ENCODE measurements at places on chromosomes 1 and 21.

DNA sequence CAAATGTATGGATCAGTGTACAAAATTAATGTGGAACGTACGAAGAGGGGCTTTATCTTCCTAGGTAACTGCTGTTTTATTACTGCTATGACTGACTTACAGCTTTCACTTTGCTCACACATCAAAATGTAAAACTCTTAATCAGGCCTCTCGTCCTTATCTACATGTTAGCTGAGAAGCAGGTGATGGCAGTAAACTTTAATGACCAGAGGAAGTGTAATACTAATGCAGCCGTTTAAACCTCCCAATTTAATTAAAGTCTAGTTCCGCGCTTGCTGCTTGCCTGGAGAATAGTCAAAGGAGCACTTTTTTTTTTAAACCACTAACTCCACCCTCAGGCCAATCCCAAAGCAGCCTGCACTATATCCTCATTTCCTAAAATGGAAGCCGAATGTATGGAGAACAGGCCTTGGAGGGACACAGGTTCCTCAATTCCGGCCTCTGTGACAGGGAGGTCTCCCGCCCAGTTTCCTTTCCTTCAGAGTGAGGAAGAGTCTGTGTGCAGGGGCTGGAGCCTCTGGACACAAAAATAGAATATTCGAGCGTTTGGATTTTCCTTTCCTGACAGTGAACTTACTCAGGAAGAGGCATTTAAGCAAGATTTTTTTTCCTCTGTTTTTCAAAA lies 36.7 kb upstream of the RASAL2 start:
- no peak for ATAC-seq

DNA sequence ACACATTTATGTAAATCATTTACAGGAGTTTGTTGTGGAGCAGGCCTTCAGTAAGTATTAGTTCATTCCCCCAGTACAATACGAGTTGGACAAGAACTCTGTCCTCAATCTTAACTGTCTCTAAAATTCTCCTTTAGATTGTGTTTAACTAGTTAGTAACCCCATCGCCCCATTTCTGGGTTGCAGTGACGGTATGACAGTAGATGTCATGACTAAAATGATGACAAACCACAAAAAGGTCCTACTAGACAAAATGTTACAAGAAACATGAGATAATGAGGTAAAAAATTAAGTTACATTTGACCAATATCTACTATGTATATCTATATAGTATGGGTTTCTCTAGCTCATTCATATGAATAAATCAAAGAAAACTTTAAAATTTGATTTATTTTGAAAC lies 41.1 kb downstream of the CD58 start:
- no peak for ATAC-seq

GRCh38 chr1:175597969-175598765 lies 145.2 kb downstream of the TNR start:
- ATAC-seq, result no peak

DNA sequence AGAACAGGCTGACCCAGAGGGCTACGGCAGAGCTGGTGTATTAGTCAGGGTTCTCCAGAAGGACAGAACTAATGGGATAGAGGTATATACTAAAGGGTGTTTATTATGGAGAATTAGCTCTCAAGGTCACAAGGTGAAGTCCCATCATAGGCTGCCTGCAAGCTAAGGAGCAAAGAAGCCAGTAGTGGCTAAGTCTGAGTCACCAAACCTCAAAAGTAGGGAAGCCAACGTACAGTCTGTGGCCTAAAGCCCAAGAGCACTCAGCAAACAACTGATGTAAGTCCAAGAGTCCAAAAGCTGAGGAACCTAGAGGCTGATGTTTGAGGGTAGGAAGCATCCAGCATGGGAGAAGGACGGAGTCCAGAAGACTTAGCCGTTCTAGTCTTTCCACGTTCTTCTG lies 179.2 kb downstream of the BACH1 start:
- no peak for ATAC-seq

GRCh38 chr1:206496131-206496793 lies 11.1 kb upstream of the RASSF5 start:
- no peak for ATAC-seq

DNA sequence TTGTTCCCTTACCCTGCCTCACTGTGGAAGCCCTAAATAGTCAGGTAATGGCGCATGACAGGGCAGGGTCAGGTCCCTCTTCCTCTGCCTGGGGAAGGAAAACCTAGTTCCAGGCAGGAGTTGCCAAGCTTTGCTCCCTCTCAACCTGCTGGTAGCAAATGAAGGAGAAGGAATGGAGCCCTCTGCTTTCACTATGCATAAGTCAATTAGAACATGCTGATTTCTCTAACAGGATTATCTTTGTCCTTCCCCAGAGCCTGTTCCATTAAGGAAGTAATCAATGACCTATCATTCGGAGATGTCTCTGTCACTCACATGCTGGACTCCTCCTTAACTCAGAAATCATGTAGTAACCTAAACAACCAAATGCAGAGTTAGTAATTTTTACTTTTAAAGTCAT lies 161.8 kb upstream of the NFIA start:
- ATAC-seq, result no peak

DNA sequence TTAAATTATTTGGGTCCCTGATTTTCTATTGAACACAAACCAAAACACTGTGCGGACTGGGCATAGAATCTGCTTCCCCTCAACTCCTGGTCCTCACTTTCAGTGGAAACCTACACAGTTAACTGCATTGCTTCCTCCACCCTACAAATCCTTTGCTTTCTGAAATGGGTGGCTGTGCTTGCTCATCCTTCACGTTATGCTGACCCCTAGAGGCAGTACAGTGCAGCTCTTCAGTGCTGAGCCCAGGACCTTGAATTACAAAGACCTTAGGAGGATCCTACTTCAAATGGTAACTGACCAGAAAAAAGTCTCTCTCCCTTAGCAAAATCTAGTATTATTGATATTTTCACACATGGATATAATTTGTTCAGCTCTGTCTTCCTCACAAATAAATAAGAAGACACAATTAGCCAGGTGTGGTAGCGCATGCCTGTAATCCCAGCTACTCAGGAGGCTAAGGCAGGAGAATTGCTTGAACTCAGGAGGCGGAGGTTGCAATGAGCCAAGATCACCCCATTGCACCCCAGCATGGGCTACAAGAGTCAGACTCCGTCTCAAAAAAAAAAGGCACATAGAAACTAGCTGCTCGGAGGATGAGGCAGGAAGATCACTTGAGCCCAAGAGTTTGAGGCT lies 63.4 kb upstream of the L1TD1 start:
- ATAC-seq, result no peak

GRCh38 chr1:108504447-108504846 lies 54.3 kb downstream of the NBPF6 start:
- peak; percentile 84 for ATAC-seq

GRCh38 chr1:84434801-84435549 lies 36.7 kb downstream of the DNASE2B start:
- peak; percentile 28 for ATAC-seq

GRCh38 chr1:198264282-198264681 lies 107.5 kb downstream of the NEK7 start:
- no peak for ATAC-seq

DNA sequence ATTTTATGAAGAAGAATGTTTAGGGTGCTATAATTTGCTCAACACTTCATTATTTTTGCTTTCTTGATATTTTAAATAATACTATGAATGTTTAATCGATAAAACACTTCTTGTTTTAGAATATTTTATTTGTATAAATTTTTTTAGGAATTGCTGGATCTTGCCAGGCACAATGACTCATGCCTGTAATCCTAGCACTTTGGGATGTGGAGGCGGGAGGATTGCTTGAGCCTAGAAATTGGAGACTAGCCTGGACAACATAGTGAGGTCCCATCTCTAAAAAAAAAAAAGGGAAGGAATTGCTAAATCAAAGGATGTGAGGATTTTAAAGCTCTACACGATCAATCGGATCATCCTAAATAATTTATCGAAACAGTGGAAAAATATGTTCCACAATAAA lies 17.6 kb downstream of the RNF11 start:
- no peak for ATAC-seq

DNA sequence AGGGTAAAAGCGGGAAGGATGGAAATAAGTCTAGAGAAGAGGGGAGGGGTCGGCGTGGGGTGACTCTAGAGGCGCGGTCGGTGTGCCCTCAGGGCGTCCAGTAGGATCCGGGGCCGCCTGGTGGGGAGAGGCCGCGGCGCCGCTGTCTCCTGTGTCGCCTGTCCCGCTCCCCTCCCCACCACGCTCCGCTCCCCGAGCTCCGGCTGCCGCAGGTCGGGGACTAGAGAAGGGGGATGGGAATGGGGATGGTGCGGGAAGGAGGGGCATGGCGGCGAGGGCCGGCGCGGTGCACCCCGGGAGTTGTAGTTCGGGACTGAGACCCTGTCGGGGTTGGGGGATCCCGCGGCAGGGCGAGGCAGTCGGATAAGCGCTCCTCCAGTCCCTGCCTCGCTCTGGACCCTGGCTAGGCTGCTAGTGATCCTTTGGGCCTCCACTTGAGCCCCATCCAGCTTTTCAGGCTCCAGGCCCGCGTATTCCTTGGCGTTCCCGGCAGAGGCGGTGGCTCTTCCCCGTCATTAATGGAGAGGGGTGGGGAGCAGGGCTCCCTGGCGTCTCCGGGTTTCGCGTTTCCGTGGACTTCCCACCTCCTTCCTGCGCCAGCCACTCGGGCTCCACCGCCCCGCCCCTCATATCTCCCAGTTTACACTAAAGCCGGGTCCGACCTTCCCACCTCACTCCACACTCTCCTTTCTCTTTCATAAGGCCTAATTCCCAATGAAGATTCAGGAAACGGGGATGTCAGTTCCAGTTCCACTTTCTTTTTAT lies at the start of gene ENTREP3:
Gene ENTREP3 (minus strand): TSS at position 241 of the 765 bp plus-strand sequence. CDS start 606 bp downstream, outside the sequence.
- ATAC-seq, result peak; percentile 70

GRCh38 chr1:235366286-235366685 lies 941 bp upstream of the TBCE start:
- peak; percentile 77 for ATAC-seq

DNA sequence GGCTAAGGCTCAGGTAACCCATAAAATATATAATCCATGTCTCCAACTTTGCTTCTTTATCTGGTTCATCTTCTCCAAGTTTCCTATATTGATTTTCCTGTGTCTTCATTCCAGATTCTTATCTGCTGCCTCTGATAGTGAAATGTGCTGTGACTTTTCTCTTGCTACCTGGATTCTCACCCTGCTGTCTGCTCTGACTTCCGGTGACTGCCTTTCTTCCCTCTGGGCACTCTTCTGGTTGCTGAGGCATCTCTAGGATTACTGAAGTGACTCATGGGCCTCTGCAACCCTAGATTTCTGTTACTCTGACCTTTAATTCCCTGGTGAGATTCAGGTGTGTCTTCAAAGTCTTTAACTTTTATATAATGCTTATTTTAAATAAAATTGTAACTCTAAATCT lies 46.9 kb downstream of the GIPC2 start:
- ATAC-seq, result no peak

- no peak for ATAC-seq
Observed at GRCh38 chr1:16158993-16159831, 3.3 kb upstream of the EPHA2 start.

DNA sequence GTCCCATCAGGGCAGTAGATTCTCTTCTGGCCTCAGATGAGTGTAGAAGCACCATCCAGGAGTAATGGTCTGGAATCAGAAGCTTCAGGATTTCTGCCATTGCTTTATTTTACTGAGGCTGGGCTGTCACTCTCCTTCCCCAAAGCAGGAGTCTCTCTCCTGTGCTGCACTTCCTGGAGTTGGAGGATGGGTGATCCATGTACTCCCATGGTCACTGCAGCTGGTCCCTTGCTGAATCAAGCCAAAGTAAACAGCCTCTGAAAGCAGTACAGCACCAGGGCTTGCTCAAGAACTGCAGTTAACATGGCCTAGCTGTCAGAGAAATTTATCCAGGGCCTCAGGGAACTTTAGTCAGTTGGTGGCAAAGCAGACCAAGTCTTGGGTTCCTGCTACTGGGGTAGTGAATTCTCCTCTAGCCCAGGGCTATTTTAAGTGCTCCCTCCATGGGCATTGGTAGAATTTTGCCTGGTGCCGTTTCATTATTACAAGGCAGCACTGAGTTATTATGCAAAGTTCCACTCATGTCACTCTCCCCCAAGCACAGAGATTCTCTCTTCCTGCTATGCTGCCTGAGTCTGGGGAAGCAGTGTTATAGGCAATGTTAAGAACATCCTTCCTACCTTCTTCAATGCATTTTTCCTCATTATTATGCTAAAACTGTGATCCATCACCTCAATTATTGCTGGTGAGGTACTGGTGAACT lies 29.5 kb downstream of the DRAM2 start:
- no peak for ATAC-seq

DNA sequence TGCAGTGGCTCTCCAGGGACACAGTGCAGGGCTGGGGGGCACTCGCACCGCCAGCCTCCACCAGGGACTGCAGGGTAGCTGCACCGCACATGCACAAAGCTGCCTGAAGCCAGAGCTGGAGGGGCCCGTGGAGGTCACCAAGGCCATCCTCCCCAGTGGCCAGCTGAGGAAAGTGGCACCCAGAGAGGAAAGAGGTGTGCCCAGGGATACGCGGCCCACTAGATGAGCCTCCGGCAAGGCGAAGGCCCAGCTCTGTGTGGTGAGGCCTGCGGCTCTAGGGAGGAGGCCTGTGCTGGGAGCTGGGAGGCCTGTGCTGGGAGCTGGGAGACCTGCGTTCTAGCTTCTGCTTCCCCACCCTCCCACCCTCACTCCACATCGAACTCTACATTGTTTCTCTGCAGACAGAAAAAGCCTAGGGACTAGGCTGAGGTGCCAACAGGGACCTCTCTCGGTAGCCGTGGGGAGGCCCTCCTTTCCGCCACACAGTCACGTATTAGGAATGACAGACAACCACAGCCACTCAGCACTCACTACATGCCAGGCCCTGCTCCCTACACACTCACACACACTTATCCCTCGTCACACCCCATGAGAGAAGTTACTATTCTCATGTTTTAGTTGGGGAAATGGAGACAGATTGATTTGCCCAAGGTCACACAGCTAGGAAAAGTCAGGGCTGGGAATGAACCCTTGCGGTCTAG lies 921 bp upstream of the ASCL5 start:
- no peak for ATAC-seq

- no peak for ATAC-seq
Observed at GRCh38 chr1:19973616-19974015, 5.8 kb downstream of the PLA2G2A start.

DNA sequence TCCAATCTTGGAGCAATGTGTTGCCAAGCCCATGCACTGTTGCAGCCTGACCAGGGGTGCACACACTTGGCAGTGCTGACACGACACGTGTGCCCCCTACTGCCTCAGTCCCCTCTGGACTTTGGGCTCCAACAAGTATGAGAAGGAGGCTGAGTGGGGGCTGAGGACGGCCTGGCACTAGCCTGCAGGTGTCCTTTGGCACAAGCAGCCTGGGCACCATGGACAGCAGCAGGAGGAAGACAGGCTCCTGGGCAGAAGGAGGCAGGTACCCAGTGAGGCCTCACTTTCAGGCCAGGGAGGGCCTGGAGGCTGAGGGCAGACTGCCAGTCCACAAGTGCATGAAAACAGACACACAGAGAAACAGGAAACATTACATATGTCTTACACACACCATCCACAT lies 1702.9 kb upstream of the B3GALT2 start:
- ATAC-seq, result peak; percentile 27

Data from activated CD4-positive, CD25-positive, alpha-beta regulatory T cell treated with anti-CD3 and anti-CD28 coated beads, Interleukin-2, amount 50 U/mL, for 24 hours (primary cell).